ENCODE measurements at places on chromosomes 4 and X. TPM values are rescaled to one million over a fixed set of nuclear protein-coding genes. Genes with fewer than 3 reads are reported as not detected.

DNA sequence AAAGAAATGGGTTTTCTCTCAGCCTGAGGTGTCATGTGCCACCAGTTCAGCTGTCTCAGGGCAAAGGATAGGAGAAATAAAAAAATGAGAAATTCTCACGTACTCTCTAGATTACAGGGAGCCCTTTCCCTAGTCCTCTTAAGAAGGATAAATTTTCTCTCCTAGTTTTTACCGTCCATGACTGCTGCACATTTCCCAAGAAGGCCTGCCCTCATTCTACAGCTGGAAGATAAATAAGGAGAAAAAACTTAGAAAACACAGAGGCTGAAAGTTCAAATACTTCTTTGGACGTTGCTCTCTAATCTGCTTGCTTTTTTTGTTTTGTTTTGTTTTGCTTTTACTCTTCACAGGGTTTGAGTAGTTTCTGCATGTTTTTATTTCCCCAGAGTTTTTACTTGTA, 211.9 kb downstream of the DCAF12L2 start:
- H3K36me3 ChIP-seq: no peaks in the 10 kb centered on the region
- H3K4me3 ChIP-seq: no peak overlapping the region
- no peak overlapping the region for H3K27ac ChIP-seq
- no peak for DNase-seq
- no peaks in the 10 kb centered on the region for H3K27me3 ChIP-seq
- H3K4me1 ChIP-seq: no peaks in the 10 kb centered on the region

ATOH1 gene
- not detected for total RNA-seq

DNA sequence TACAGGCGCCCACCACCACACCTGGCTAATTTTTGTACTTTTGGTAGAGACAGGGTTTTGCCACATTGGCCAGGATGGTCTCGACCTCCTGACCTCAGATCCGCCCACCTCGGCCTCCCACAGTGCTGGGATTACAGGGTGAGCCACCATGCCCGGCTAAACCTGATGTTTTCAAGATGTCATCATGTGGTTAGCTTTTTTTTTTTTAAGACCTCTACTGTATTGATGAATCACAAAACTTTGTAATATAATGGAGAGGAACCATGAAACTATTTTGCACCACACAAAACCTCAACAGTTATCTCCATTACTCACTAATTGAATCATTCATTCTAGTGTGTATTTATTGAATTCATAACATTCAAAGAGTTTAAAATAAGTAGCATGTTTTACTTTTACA, 94.7 kb upstream of the NEIL3 start:
- no peaks in the 10 kb centered on the region for H3K36me3 ChIP-seq
- DNase-seq: peak; percentile 16
- H3K27me3 ChIP-seq: peaks cover 4% of the 10 kb centered on the region
- no peak overlapping the region for H3K4me3 ChIP-seq

DNA sequence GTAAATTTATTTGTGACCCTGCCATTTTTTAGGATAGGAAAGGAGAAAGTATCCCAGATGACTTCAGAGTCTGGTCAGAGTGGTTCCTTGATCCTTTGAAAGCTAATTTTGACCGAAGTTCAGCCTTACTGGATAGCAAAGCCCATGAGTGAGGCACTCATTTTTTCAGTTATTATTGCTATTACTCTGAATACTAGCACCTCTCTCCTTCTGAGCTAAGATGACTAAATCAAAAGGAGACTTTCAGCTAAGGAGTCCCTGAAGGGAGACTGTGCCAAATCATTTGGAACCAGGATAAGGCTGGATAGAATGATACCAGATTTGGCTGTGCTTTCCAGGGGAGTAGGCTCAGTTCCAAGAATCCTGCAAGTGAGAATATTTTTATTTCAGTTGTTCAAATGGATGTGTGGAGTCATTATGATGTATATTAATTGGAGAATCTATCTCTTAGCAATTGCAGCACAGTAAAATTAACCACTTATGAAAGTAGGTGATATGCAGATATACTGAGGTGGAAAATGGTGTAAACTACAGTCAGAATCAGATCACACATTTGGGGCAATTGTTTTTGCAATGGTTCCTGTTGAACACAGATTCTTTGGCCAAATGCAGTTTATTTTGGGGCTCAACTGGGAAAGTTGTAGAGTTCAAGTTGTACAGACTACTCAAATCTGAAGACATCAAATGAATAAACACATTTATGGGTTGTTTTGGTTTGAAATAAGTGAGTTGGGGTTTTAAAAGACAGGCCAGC, 1.2 kb downstream of the P2RY10 start:
- peak overlapping the region; percentile 85 for H3K4me3 ChIP-seq
- no peak for DNase-seq
- peaks cover 29% of the 10 kb centered on the region for H3K36me3 ChIP-seq

DNA sequence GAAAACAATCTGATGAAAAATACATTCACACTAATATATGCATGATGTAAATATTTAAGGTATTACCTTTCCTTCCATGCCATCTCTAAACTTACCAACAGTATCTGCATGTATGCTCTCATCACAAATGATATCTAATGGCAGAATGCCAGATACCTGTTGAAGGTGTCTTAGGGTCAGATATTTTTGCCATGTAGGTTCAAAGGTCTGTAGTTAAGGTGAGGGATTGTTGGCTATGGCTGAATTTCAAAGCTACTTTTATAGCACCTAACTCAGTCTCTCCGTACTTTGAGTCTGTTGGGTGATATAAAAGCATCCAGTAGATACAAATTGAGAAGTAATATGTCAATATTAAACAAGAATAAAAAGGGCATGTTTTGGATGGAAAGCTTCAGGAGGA, 19.8 kb upstream of the ANTXR2 start:
- no peaks in the 10 kb centered on the region for H3K27me3 ChIP-seq
- no peak overlapping the region for H3K4me3 ChIP-seq
- H3K4me1 ChIP-seq: peaks cover 8% of the 10 kb centered on the region
- H3K27ac ChIP-seq: no peak overlapping the region
- no peak for DNase-seq
- no peaks in the 10 kb centered on the region for H3K36me3 ChIP-seq

ETNPPL gene
- total RNA-seq: not detected

All from activated CD4-positive, alpha-beta memory T cell treated with anti-CD3 and anti-CD28 coated beads for 36 hours (primary cell).